NCI-H1436 (cell line): ENCODE measurements at places on chromosomes 5 and 9.

- no peak for DNase-seq
These were observed 139.0 kb downstream of the FOCAD start for GRCh38 chr9:20823051-20823450.

DNA sequence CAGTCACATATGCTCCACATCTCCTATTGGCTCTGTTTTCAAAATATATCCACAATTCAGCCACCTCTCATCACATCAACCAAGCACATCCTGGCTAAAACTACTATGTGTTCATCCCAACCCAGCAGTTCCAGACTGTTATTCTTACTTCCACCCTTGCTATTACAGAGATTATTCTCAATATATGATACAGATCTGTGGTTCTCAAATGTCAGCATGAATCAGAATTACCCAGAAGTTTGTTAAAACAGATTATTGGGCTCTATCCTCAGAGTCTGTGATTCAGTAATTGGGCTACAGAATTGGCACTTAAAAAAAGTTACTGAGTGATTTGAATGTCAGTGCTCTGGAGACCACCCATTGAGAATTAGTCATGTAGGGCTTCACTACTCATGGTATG is 78.8 kb upstream of the IZUMO3 start:
- no peak for DNase-seq

GRCh38 chr5:21185536-21185935 is 1197.5 kb upstream of the CDH18 start:
- DNase-seq, result no peak

- no peak for DNase-seq
These were observed 125.8 kb upstream of the ZNF366 start for GRCh38 chr5:72633041-72633445.

- no peak for DNase-seq
These were observed 42.5 kb upstream of the BASP1 start for GRCh38 chr5:17174965-17175364.

GRCh38 chr5:163947848-163948666 is 442.6 kb downstream of the MAT2B start:
- no peak for DNase-seq

DNA sequence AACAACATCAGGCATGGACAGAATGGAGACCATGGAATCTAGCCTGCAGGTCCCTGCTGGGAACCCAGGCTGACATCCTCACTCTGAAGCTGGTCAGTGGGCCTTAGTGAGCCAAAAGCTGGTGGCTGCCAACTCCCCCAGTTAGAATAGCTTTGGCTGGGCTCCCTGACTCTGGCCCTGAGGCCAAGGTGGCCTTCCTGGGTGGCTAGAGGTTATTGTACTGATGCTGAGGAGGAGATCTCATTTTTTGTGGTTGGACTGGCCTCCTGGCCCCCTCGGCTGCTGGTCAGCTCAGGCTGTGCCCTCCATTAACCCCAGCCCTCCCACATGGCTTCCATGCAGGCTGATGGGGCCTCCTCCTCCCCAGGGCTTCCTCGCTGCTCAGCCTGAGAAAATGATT is 101.2 kb upstream of the PANK3 start:
- no peak for DNase-seq

- no peak for DNase-seq
These were observed 75.0 kb downstream of the STK10 start for GRCh38 chr5:172113036-172113435.

DNA sequence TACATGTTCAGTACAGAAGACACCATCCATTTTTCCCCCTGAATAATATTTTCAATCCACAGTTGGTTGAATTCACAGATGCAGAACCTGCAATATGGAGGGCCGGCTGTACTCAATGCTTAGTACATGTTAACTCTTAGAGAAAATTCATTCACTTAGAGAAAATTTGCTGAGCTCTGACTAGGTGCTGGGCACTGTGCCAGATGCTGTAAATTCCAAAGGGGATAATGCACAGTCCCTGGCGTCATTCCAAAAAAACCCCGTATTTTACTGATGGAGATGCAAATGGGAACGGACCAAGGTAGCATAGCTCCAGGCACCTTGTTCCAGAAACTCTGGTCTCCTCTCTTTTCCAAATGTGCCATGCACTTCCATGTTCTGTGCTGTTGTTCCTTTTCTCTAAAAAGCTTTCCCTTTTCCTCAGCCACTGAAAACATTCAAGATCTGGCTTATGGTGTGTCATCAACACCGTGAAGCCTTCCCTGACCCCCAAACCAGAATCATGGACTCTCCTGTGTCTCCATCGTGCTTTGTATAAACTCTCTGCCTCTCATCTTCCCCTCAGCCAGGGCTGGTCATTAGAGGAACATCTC is 55.7 kb upstream of the COL15A1 start:
- no peak for DNase-seq

- peak; percentile 51 for DNase-seq
These were observed 13.7 kb downstream of the GLRX start for GRCh38 chr5:95808686-95809413.

GRCh38 chr5:55711507-55712022 is 559 bp downstream of the SLC38A9 start:
- DNase-seq, result no peak

- DNase-seq, result no peak
These were observed 217.5 kb upstream of the NMUR2 start for GRCh38 chr5:152622628-152623027.

DNA sequence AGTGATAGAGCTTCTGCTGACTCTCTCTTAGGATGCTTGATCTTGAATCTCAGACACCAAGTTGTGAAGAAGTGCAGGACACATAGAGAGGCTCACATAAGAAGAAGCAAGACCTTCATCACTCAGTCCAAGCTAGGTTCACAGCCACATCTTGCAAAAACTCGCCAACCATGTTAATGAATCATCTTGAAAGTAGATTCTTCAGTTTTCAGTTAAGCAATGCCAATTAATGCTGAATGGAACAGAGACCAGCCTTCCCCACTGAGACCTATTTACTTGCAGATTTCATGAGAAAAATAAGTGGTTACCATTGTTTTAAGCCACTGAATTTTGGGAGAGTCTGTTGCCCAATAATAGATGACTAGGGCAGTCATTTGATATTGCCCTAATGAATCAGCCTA is 217.7 kb upstream of the EDIL3 start:
- no peak for DNase-seq

DNA sequence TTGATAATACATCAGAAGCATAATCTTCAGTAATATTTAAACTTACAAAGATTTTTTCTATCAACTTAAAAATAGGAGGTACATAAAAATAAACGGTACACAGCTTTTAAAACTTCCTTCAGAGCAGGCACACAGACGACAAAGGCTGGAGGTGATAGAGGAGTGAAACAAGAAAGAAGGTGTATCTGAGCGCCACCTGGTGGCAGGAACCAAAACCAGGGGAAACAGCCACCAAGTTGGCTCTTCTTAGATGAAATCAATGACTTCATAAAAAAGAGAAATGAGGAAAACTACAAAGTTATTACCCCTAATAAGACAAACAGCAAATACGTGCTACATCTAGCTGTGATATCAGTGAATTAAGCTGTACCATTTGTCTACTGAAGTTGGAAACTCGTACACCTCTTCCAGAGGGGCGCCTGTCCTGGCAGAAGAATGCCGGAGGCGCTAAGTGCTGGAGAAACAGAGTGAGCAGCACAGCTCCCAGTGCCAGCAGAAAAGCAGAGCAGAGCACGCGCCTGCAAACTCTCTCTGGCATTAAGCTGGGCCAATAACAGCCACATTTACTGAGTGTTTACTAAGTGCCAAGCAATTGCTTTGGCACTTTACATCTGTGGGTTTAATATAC is 85.9 kb downstream of the SETX start:
- DNase-seq, result peak; percentile 52

DNA sequence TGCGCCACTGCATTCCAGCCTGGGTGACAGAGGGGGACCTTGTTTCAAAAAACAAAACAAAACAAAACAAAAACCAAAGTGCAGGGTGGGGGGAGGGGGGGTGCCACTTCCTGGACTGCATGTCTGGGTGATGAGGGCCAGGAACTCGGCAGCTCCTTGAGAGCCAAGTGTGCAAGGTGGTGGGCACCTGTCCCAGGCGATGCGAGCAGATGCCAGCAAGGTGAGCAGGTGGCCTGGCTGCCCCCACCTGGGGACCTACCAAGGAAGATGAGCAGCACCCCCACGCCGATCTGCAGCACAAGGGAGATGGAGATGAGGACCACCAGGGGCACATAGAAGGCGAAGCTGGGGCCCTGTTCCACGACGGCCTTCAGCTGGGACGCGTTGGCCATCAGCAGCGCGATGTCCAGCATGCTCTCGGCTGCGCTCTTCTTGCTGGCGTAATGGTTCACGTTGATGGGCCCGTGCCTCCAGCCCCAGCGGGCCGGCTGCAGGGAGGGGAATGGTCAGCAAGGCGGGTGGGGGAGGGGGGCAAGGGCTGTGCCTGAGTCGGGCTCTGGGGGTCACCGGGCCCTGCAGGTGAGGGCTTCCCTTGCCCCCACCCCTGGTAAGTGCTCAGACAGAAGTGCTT is 7.8 kb downstream of the NINJ1 start:
- DNase-seq, result no peak
